ENCODE measurements at places on chromosomes 6 and 20.

GRCh38 chr6:31418251-31418650 is 14.9 kb downstream of the MICA start:
- DNase-seq = no peak

GRCh38 chr6:27188885-27189418 is 58.5 kb upstream of the PRSS16 start:
- no peak for DNase-seq

GRCh38 chr20:31559704-31560093 is 45.4 kb upstream of the ID1 start:
- DNase-seq = no peak

DNA sequence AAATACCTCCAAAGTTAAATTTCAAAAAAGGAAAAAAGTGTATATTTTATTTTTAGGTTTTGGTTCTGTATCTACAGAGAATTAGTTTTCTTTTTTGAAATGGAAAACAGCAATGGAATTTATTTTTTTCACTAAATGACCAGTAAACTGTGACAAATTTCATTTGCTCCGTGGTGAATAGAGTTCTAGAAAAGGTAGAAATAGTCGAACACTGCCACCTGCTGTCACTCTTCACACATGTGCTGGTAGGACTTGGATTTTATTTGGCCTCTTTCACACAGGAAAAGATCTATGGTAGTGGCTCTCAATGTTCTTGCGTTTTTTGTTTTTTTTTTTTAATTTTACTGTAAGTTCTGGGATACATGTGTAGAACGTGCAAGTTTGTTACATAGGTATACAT is 312.5 kb downstream of the EYA4 start:
- no peak for DNase-seq

- DNase-seq = no peak
These were observed 812 bp downstream of the SLC9A8 start for GRCh38 chr20:49813305-49813974.

- no peak for DNase-seq
These were observed 59.5 kb upstream of the AGPAT4 start for GRCh38 chr6:161333410-161333809.

- DNase-seq = no peak
These were observed 2.6 kb downstream of the RPS10 start for GRCh38 chr6:34423254-34423653.

DNA sequence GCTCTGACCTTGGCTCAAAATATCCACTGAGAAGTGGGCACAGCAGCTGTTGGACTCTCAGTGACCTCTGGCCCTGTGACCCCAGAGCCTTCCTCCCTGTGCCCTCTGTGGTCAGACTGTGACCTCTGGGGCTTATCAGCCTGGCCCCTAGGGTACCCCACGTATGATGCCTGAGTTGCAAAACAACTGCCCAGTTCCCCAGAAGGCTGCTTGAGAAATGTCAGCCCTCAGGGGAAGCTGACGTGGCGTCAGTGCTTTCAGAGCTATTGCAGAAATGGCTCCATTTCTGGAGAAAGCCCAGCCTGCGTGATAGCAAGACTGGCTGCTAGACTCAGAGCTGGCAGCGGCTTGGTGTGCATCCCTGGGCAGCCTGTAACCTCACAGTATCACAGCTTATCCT is 31.5 kb upstream of the TGM2 start:
- no peak for DNase-seq

DNA sequence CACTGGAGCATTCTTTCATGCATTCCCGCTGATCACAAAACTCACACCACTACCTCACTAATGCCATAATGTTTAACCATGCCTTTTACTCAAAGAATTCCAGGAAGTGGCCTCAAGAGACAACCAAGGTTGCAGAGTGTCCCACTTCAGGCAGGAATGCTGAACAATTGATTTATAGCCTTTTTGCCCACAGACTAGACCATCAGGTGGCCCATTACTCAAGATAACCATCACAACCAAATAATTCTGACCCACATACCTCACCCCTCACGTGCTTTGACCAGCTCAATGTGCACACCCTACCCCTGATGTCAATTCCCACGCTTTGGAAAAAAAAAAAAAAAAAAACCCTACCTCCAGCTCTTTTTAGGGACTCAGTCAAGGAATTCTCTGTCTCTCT is 220.6 kb upstream of the UFL1 start:
- no peak for DNase-seq

GRCh38 chr6:136895901-136896300 is 26.2 kb upstream of the SLC35D3 start:
- DNase-seq = no peak

- DNase-seq = no peak
These were observed 53.8 kb upstream of the CCDC28A start for GRCh38 chr6:138719744-138720143.

GRCh38 chr6:52336919-52337561 is 24.9 kb upstream of the PAQR8 start:
- no peak for DNase-seq

DNA sequence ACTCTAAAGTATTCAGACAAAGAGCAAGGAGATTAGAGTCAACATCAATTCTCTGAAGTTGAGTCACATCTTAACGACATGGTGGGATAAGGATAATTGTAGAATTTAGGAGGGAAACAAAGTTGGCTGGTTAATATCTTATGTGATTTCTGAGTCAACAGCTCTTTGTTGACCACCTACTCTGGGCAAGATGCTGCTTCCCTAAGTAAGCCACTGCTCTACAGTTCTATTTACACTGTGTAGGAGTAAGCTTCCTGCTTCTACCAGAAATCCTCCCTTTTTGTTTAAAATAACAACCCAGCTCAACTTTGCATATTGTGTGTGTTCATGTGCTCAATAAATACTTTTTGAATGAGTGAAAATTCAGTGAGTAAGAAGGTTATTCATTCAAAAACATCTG is 3.1 kb downstream of the HS3ST5 start:
- no peak for DNase-seq

DNA sequence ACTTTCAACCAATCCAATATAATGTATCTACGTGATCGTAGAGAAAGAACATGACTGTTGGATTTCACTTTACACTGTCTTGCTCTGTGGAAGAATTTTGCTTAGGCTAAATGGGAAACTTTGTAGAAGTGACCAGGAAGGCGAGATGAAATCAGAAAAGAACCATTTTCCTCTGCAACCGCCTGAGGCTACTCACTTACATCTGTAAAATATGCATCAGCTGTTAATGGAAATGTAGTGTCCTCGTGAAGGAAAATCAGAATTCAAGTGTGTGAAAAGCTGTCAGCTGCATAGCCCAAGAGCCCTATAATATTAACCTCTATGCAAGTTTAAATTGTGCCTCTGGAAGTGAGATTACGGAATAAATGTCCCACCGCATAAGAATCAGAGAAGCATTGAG is 277.9 kb downstream of the C6orf118 start:
- DNase-seq = no peak

DNA sequence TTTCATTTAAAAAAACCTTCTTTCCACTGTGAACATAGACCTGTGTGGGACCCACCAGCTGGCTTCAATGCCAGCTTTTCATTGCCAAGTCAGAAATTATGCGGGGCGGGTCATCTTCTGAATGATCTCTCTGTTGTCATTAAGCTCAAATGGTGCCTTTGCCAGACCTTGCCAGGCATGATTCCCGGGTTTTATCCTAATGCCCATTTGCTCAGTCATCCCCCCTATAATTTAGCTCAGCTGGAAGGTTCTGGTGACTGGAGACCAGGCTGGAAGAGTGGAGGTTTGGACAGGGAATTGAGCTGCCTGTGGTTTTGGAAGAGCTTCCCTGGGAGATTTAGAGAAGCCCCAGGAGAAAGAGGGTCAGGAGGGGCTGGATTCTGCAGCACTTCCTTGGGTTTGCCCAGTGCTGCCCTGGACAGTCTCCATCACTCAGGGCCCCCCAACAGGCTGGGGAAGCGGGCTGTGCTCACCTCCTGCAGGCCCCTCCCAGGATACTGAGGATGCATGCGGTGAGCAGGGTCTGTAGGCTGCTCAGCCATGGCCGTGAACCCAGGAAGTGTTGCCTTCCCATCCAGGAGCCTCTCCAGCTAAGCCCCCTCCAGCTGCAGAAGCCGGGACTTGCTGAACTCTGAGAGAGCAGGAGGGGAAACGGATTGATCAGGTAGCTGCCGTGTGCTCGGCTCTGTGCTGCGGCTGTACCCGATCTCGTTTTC is 273.0 kb downstream of the CDH4 start:
- no peak for DNase-seq

DNA sequence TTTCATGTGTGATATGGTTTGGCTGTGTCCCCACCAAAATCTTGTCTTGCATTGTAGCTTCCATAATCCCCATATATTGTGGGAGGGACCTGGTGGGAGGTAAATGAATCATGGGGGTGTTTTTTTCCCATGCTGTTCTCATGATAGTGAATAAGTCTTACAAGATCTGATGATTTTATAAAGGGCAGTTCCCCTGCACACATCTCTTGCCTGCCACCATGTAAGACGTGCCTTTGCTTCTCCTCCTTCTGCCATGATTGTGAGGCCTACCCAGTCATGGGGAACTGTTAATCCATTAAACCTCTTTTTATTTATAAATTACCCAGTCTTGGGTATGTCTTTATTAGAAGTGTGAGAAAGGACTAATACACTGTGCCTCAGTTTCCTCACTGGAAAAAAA is 4.2 kb upstream of the IL22RA2 start:
- DNase-seq = no peak

DNA sequence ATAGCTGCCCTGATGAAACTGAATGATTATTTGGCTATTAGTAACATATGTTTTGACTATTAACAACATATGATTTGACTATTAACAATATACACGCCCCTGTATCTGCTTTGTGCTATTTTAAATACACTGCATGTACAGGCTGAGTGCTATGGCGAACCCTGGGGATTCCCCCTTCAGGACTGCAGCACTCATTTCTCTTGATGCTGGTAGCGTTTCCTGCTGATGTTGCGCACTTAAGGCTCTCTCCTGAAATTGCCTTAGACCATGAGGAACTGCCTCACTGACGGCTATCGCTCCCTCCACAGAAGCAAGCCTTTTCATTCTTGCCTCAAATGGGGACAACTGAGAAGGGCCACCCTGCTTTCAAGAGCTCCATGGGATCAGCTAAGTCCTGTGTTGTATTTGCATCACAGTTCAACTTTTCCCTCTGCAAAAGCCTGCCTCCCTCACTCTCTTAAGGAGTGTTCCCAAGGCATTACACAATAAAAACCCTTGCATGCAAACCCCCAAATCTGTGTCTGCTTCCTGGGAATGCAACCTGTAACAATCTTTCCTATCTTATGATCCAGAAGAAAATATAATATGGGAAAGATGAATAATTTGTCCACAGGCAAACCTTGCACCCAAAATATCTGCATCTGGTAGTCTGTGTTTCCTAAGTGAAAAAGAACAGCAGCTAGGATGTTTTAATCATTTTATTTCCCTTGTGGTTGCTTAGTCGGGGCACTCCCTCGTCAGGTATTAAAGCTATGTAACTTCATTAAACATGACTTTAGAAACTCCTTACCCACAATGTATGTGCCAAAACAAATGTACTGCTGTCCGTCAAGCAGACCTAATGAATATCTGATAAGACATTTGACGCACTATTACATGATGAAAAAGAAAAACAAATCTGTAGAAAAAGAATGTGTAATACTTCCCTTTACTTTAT is 456.4 kb downstream of the COL12A1 start:
- no peak for DNase-seq

DNA sequence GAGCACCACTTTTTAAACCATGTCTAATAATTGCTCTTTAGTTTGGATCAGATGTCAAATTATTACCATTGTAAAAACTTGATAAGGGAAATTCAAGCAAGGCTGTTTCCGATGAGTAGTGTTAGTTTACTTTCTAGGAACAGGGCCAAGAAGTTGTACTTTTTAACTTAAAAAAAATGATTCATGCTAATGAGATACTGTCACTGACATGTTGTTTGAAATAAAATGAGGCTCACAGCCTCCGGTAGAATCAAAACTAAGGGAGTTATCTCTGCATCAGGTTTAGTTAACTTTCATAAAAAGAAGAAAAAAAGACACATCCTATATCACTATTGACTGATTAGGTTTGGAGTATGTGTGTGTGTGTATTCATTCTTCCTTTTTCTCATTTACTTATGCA is 55.2 kb upstream of the SUPT3H start:
- DNase-seq = no peak

- no peak for DNase-seq
These were observed 30.6 kb downstream of the ADGRF4 start for GRCh38 chr6:47729019-47729418.

DNA sequence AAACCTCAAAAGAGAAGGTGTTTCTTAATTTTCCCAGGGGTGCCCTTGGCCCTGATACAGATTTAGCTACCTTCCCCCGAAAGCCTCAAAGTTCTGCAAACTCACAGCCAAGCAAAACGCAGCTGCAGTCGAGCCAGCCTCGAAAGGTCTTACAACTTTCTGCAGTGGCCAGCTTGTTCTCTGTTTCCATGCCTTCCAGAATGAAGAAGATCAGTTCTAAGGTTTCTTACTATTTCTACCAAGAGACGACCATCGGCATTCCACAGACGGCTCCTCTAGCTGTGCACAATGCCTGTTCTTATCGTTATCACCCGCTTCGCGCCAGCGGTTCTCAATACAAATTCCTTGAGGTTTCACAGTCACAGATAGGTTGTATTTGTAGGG is 28.5 kb upstream of the CCR6 start:
- DNase-seq = no peak

DNA sequence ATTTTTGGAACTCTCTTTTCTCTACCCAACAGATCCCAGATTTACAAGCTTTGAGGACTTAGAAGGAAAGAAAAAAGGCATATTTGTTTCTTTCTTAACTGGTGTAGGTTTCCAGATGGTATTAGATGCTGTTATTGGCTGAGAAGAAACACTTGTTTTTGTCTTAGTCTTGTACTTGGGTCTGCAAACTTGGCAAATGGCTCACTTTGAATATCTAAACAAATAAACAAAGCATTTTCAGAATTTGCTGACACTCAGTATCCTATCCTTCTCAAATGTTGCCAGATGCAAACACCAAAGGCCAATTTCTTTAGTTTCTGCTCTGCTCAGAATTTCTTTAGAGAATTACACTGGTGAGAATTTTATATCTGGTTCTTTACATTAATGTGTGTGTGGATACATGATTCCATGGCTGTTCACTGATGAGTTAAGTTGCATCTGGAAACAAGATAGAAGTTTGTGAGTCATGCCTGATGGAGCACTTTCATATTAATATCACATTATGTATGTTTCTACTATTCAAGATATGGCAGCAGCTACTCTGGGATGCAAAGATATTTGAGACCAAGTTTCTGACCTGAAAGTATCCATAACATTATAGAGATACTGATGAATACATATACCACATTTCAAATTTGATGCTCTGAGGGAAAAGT is 43.7 kb upstream of the CEP162 start:
- no peak for DNase-seq

DNA sequence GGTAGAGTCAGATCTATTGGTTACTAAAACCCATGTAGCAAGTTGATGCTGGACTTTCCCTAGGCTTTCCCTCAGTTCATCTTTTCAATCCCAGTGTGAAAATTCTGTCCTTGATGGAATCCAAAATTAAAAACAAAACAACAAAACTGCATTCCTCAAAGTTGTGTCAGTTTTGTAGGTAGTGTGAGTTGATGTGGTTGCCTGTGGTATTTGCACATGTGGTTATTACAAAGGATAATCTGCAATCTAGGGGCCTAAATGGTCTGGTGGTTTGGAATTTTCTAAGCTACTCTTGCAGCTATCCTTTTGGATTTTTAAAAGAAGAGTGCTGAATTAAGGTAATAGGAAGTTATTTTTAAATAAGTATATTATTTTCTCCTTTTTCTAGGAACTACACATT is 132.2 kb upstream of the SCGN start:
- DNase-seq = no peak

GRCh38 chr6:107786709-107787588 is 37.2 kb downstream of the SCML4 start:
- no peak for DNase-seq
